ENCODE measurements at places on chromosomes 6 and 20. TPM values are rescaled to one million over a fixed set of nuclear protein-coding genes. Genes with fewer than 3 reads are reported as not detected.
A peak's percentile ranks its signal among the peaks of the same experiment; 100 is the strongest.

- no peak for DNase-seq
Measured at GRCh38 chr20:9059931-9060330, 9.0 kb upstream of the PLCB4 start.

- peak; percentile 55 for DNase-seq
Measured at GRCh38 chr6:135181333-135182070, 394 bp downstream of the MYB start.

GRCh38 chr6:168012431-168013249 lies 15.2 kb downstream of the KIF25 start:
- DNase-seq = no peak

DNA sequence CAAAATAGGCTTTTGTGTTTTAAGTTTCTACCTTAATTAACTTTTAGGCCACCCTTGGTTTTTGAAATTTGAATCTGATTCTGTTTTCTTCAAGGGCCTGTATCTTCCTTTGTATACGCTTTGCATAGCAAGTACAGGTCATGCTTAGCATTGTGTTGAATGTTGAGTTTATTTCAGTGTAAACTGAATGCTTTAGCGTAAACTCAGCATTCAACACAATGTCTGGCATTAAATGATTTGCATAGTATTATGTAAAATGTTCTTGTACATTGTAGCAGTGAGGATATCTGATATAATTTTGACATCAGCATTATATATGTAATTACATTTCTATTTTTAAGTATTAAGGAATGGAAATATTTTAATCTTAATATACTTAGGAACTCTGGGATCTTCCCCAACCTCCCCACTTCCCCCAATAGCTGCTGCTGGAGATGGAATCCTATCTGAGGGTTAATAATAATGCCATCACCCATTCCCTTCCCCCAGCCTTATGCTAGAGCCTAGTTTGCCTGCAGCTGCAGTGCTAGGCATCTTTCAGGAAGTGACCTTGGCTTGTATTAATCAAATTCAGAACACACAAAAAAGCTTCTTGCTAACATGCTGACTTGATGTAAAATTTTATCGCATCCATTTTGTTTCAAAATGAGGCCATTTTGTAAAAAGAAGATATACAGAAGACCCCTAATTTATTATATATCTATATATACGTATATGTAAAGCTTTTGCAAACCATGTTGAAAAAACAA lies 73.1 kb downstream of the NCOA3 start:
- DNase-seq = no peak

DNA sequence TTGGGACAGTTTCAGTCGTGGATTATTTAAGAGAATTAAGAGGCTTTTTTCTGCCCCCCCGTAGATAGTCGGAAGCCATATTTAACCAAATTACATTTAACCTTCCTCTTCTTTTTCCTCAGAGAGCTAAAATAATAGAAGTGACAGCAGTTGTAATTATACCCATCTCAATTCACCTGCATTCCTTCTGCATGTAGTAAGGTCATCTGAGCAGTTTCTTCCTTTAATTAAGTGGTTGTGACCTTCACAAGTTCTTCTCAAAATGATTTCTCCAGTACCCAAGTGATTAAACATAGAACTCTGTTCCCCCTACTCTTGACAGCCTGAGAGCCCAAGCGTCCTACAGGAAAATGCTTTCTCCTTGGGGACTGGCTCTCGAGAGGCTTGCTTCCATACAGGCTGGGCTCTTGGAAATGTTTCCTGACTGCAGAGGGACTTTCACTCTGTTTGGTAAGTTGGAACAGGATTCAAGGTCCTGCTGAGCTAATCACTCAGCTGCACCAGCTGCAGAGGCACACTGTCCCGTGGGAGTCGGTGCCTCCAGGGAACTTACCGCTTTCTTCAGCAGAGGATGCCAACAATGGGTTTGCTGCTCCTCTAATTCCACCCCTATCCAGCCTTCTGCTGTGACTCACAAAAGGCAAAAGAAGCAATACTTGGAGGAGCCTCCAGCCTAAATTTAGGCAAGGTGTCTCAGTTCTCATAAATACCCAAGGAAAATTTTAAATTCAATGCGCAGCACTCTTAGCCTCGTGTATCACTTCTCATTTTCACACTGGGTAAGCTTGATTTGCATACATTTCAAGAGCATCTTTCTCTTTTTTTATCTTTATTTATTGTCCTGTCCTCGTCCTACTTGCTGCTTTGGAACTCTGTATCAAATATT lies 414.9 kb downstream of the KIF16B start:
- no peak for DNase-seq

DNA sequence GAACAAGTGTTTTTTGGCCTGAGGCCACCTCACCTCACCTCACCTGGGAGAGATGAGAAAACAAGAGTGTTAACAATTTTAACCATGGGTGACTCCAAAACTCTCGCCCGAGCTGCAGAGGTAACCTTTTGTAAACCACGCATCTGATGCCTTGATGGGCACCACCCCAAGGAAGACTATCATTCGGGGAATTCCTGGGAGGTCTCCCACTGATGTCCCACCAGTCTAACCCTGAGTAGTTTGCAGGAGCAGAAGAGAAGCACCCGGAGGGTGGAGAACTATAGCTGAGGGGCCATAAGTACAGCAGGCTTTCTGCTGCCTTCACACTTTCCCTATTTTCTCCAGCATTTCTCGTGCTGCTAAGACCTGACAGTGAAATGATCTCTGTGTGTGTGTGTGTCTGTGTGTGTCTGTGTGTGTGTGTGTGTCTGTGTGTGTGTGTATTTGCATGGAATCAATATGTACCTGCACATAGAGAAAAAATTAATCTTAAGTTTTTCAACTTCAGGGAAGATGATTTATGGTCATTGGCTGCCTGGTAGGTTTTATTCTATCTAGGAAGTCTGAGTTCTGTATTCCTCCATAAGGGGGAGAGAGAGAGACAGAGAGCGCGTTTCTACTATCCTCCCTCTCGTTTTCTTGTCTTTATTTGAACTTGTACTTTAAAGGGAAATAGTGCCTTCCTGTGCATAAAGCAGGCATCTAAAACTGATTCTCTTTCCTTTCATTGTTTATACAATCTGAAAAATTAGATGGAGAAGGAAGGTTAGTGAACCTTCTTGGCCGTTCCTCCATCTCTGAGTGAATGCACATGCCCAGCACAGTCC lies 75.8 kb downstream of the CAP2 start:
- DNase-seq = no peak

GRCh38 chr6:90186637-90187371 lies 109.8 kb downstream of the BACH2 start:
- DNase-seq = no peak

DNA sequence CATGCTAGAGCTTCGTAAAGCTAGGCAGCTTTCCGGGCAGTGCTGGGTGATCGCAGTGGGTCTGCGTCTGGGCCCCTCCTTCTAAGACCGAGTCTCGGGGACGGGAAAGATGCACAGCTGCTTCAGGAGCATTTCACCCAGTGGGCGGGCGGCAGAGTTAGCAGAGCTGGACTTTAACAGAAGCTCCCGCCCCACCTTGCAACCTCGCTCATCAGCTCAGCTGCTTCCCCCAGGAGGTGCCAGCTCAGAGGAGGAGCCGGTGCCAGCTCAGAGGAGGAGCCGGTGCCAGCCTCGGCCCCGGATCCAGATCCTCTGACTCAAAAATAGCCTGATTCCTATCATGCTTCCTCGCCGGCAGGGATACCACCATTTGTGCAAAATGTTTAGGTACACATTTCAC lies 94.5 kb upstream of the RPS6KA2 start:
- no peak for DNase-seq

Gene PI16
- total RNA-seq = 3.9 TPM

Gene SAMD3
- total RNA-seq = 5.4 TPM

Gene CRISP2
- total RNA-seq = not detected

Gene PGM3
- total RNA-seq = 37.6 TPM

Gene TLDC2
- 11.6 TPM for total RNA-seq

Gene RAD21L1
- not detected for total RNA-seq

Gene KCNK15
- total RNA-seq = 0.44 TPM

Data from mucosa of descending colon (tissue), 3 donors.